ENCODE measurements at places on chromosomes 2 and 18.

DNA sequence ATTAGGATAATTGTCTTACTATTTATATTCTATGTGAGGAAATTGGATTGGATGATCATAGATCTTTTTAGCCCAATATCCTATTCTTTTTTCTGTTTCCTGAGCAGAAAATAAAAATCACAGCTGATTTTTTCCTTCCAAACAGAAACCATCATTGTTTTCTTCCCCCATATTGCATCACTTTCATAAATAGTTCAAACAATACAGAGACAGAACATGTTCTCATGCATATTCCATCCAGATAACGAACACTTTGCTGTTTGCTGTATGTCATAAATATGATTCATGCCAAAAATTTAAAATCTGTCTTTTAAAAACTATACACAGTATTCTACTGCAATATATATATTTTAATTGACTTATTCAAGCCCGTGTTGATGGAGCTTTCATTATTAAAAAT is 22.0 kb upstream of the RALBP1 start:
- DNase-seq, result no peak

DNA sequence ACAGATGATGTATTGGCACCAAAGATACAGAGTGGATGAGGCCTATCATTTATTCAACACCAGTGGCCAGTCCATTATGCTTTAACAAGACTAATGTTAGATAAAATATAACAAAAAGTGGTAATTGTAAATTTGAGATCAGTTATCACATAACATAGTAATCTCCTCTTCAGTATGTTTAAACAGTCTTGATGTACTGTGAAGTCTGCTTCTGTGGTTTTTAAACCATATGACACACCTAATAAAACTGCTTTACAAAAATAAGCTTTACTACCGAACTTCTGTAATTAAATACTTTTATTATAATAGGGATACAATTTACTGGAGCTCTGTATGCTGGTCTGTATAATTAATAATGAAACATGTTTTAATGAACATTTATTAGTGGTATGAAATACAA is 2156.1 kb upstream of the CELF4 start:
- DNase-seq, result no peak

- DNase-seq, result no peak
Measured at GRCh38 chr18:39489431-39489830, 1923.8 kb upstream of the CELF4 start.

GRCh38 chr2:179263446-179264367 is 925 bp downstream of the SESTD1 start:
- DNase-seq, result peak; percentile 78

DNA sequence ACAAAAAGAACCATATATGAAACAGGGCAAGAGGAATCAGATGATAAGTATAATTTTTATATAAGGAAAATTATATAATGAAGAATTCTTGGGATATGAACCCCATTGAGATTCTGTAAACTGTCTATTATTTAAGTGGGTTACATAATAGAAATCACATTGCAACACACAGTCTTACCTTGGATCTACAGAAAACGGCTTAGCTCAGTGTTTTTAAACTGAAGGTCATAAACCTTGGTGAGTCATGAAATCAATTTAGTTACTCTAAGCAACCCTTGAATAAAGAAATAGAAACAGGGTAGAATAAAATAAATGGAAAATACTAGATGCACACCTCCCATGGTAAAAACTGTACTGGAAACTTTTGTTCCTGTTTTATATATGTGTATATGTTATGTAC is 50.7 kb downstream of the METTL8 start:
- DNase-seq, result no peak

DNA sequence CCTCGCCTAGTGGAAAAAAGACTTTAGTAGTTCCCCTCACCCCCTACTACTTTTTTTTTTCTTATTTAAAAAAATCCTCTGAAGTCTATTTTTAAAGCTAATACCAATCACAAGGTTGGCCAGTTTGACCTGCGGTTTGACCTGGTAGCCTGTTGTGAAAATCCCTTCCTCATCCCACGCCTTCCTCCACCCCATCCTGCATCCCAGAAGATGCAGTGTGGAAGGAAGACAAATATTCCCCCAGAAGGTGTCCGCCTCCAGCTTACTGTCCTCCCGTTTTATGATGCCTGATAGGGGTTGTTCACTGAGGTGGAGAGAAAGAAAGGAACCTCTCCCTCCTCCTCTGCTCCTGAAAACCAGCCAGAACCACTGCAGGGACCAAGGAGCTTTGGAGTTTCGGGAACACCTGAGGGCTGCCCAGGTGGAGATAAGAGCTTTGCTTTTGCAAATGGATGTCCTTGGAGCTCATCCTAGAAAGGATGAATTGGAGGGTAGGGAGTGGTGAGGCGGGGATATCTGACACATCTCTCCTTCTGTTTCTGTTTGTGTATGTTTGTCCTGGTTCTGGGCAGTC is 909 bp downstream of the ATP6V1C2 start:
- no peak for DNase-seq

- DNase-seq, result no peak
Measured at GRCh38 chr2:30514134-30514847, 67.2 kb downstream of the LCLAT1 start.

- DNase-seq, result no peak
Measured at GRCh38 chr2:239700686-239701345, 300.0 kb upstream of the HDAC4 start.

DNA sequence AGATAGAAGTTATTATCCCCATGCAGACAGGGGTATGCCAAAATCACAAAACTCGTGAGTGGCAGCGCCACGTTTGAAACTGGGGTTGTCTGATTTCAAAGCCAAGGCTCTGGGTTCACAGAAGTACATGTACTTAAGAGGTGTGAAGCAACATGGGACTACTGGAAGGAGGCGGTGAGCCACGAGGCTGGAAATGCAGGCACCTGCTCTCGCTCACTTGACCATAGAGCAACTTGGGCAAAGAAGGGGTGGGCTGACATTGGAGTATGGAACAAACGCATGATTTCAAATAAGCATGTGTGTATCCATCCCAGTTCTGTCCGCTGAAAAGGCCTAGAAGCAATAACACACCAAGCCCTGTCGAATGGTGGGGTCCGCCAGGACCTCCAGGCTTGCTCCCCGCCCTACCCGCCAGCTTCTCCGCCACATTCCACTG is 593 bp upstream of the ACTR2 start:
- DNase-seq, result peak; percentile 56

DNA sequence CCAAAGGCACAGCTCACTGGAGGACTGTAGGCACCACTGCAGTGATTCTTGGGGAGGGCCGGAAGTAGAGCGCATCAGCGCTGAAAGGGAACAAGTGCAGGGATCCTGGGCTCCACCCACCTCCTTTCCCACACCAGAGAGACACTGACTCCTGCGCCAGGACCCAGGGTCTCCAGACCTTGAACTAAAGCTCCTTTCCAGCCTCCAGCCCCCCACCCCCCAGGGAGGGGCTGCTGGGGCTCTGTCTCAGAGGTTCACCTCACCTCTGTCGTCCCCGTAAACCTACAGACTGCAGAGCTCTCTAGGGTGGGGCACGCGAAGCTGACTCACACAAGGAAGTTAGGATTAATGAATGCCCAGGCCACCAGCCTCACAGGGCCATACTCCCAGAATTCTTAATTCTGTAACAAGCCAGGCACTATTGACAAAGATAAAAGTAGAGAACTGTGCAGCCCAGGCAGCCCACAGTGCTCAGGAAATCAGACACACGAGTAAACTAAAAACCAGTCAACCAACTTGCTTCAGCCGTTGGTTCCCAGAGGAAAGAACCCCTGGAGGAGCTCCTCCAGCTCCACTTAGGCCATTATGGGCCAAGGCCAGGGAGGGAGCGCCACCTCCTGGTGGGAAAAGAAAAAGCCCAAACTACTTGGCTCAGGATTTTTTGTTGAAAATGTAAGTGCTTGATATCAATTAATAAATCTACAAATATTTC is 45.1 kb upstream of the ACAA2 start:
- DNase-seq, result peak; percentile 66

DNA sequence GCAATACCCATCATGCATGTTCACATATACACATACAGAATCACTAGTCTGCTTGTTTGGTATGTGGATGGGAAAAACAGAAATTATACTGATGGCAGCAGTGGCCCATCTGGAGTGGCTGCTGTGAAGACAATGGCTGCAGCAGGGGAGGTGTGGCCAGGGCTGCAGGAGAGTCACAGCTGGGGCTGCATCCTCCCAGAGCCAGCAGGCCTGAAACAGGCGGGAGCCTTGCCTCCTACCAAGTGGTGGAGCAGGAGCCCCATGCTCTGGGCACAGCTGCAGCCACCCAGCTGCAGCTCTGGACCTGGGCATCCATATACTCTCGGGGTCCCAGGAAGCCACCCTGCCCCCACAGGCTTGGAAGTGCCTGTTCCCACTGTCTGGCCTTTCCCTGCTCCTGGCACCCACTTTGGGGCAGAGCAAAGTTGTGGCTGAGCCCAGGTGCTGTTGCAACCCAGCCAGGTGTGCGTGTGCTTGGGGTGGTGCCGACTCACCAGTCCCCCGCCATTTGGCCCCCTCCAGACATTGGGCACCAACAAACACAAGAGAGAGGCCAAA is 136.6 kb downstream of the SPAG16 start:
- no peak for DNase-seq

- no peak for DNase-seq
Measured at GRCh38 chr2:162254236-162254871, 11.1 kb upstream of the FAP start.

DNA sequence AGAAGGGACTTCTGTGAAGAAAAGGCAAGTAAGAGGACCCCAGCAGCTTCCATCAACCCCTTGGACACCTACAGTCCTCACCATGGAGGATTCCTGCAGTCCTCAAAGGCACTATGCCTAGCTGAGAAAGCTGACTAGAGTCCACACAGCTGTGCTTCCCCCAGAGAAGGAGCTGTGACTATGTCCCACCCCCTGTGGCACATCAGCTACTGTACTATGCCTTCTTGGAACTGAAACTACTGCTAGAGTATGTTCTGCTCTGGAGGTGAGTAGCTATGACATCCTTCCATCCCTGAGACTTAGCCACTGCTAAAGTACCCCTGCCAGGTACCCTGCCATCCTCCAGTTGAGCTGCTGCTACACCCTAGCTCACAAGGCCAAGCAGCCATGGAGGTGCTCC is 690.2 kb upstream of the CHAC2 start:
- no peak for DNase-seq

- DNase-seq, result no peak
Measured at GRCh38 chr2:223007531-223007930, 44.5 kb upstream of the KCNE4 start.

DNA sequence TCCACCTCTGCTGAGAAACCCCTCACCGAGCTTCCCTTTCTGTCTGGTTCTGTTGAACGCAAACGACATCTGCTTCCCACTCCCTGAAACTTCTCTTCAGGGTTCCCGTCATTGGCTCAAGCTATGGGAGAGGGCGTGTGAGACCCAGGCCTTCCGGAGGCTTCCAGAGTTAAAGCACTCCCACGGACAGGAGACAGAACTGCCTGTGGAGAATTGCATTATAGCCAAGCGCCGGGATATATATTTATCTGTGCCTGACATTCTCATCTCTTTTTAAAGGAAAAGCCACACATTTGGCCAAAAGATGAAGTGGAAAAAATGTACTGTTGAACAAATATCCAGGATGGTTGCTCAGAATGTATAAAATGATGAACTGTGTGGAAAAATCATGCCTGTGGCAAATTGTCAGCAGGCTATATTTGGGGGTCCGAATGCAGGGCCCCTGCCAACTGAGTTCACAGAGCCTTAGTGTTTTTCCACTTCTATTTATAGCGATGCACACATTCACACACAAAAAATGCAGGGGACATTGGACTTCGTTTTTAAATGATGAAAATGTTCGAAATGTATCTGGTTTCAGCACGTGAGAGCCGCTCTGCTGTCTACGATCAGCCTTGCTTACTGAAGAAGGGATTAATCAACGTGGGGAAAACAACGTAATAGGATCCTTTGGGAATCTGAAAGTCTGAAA is 59.5 kb downstream of the E2F6 start:
- no peak for DNase-seq

DNA sequence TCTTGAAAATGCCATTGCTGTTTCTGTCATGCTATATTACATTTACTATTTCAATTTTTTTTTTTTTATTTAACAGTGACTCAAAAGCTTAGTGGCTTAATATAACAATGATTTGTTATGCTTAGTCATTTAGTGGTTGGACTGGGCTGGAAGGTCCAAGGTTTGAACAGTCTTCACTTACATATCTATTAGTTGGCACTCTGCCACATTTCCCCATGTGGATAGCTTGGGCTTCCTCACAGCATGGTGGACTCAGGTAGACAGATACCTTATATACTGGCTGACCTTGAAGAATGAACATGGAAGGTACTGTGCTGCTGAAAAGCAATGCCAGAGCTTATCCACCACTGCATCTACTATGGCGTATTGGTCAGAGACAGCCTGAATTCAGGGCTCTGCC is 909.5 kb upstream of the SOX11 start:
- DNase-seq, result no peak

DNA sequence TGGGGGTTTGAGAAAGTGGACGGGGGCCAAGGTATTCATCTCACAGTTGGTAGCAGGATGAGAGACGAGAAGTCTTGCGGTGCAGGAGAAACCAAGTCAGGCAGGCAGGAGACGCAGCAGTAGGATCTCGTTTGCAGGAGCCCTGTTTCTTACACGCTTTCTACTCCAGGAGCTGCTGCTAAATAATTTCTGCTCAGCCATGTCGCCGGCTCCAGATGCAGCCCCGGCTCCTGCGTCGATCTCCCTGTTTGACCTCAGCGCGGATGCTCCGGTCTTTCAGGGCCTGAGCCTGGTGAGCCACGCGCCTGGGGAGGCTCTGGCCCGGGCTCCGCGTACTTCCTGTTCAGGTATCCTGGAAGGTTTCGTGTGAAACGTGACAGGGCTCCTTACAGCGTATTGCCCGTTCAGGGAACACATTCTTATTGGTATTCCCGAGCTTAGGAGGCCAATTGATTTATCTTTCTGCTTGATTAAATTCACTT is 494 bp downstream of the ANKZF1 start:
- peak; percentile 82 for DNase-seq

DNA sequence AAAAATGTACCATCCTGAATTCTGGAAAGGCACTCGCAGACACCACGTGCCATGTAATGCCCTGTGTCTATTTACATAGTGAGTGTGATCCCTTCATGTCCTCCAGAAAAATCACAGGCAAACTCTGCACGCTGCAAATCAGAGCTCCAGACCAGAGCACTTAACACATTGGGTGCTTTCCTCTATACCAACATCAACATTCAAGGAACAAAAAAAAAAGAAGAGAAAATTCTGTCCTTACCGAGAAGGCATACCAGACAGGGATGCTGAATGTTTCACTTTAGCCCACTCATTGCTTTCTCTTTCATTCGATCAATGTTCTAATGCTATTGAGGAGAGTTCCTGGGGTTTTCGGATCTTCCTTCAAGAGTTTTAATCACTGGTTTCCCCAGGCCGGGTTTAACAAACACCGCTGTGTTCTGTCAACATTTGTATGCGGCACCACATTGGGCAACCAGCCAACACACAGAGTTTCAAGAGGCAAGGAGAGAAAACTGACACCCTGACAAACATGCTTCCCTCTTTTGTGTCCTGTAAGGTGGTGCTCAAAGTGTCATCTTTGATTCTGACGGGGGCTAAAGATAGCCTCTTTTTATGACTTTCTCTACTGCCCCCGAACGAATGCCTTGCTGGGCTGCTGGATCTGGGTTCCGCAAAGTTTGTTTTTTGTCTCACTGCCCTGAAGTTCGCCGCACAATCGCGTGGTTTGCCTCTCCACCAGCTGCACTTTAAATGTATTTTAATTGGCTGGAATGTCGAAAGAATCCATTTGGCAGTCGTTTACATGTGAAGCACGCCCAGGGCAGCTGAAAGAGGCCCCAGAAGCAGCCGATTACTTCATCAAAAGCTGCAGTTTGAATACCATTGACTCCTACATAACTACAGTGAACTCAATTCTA is 106.4 kb upstream of the NCKAP5 start:
- DNase-seq, result peak; percentile 59

Data from lower lobe of right lung (tissue), 2 donors.